ENCODE measurements at places on chromosomes 3 and 15. TPM values are rescaled to one million over a fixed set of nuclear protein-coding genes. Genes with fewer than 3 reads are reported as not detected.

DNA sequence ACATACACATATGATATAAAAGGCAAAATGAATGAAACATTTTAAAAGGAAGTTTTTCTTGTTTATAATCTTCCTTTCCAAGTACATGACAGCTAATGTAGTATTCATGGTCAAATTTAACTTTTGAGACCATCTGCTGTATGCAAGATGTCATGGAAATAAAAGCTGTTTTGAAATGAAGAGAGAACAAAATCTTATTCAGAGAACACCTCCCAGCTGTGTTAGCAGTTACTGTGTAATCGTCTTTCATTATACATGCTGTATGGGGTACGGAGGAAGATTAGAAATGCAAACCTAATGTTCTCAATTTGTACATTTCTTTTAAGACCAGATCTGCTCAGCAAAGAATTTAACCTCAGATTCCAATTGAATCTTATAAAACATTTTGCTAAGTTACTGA, 1182.3 kb downstream of the OTOL1 start:
- no peak for DNase-seq

DNA sequence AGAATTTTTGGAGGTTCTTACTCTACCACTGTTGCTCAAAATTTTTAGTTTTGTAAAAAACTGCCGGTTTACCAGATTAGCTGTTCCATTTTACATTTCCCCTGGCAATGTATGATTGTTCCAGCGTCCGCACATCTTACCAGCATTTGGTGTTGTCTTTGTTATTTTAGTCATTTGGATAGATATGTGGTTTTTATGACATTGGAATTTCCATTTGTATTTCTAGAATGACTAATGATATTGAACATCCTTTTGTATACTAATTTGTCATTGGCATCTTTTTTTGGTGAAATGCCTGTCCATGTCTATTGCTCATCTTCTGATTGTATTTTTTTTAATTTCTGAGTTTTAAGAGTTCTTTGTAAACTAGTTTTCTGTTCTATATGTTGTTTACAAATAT, 28.5 kb downstream of the LRRC28 start:
- no peak for DNase-seq

GRCh38 chr3:53320697-53321096, 26.6 kb downstream of the DCP1A start:
- peak; percentile 57 for DNase-seq

- no peak for DNase-seq
These were observed 48.0 kb downstream of the KLF15 start for GRCh38 chr3:126309165-126309564.

DNA sequence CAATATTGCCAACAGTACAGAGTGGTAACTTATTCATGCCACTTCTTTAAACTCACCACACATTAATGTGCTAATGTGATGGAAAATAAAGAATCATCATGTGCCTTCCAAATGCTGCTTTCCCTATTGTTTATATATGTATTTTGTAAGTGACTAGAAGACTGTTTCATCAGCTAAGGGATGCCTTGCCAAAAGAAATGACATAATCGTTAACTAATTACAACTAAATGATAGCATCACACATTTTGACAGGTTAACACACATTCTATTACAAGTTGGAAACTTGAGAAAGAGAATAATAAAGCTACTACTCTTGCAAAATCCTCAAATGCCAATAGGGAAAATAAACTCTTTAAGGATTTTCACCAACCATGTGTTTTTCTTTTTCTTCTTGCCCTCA, 329.9 kb upstream of the AGTR1 start:
- no peak for DNase-seq

GRCh38 chr3:29705906-29706844, 425.3 kb downstream of the RBMS3 start:
- no peak for DNase-seq

GRCh38 chr15:54594115-54594514, 602.6 kb downstream of the RSL24D1 start:
- DNase-seq = no peak

The NEK10 gene
- total RNA-seq = 7.4 TPM

Data from psoas muscle (tissue), 8 donors.